ENCODE measurements at places on chromosomes 16 and 17.

DNA sequence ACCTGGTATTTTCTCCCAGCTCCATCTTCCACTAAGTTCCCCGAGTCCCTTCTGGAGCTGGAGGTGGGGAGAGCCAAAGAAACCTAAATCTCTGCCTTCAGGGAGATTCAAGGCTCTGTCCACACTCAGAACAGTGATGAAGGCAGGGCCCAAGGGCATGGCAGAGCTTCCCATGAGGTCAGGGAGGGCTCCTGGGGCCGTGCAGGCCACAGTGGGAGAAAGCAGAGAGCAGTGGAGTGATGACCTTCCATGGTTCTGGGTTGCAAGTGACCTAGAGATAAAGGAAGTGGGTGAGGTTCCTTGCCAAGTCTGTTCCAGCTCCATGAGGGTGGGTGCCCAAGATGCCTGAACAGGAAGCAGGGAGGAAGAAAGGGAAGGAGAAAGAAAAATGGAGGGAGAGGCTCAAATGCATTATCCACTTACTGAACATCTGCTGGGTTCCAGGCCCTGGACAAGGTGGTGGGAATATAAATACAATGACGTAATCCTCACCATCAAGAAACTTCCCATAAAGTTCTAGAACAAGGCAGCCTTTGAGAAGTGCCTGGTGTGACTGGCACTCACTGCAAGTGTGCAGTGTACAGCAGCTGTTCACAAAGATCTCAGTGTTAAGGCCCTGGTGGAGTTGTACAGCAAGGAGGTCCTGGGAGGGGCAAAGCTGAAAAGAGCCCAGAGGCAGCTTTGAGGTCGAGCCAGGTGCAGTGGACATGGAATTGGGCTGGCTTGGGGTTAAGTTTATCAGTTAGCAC lies 13.3 kb downstream of the TBKBP1 start:
- no peak for DNase-seq

GRCh38 chr16:1527836-1528811 lies 5.3 kb upstream of the TMEM204 start:
- no peak for DNase-seq

- DNase-seq: peak; percentile 68
Observed at GRCh38 chr17:2058586-2059546, 4.0 kb downstream of the HIC1 start.

DNA sequence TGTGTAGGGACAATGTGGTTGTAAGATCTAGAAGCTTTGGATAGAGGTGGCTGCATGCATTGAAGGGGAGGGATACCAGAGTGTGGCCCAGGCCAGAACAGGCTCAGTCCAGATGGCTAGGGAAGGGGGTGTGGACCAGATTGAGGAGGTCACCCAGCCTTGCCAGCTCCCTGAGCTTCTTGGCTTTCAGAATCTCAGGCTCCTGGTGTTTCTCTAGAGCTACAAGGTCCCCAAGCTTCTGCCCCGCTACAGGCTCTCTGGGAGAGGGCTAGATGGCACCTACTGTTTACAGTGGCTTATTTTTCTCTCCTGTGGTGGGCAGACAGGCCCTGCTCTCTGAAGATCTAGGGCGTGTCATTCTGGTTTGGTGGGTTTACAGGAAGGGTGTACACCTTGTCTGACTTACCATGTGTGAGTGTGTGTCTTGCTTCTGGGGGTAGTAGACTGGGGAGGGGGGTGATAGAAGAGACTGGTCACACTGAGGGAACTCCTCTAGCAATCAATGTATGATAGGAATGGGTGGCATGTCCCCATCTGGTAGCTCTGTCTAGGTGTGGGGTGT lies 1.1 kb downstream of the RARA start:
- DNase-seq: no peak

GRCh38 chr17:27985306-27985705 lies 57.2 kb upstream of the NLK start:
- DNase-seq: no peak

- no peak for DNase-seq
Observed at GRCh38 chr16:77331802-77332586, 102.8 kb downstream of the ADAMTS18 start.

DNA sequence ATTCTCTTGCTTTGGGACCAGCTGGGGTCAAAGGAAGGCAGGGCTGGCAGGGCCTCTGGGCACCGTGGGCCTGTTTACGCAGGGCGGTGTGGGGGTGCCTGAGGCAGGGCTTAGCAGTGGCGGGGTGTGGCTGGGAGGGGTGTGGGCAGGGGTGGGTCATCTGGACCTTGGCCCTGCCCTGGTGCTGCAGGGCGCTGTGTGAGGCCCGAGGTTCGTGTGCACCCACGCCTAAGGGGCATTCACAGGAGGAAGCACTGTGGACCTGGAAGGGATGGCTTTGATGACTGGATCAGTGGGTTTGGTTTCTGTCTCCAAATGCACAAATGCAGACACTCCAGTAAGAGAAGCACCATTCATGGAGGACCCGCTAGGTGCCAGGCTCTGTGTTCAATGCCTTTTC lies 37.3 kb downstream of the BCO1 start:
- no peak for DNase-seq

DNA sequence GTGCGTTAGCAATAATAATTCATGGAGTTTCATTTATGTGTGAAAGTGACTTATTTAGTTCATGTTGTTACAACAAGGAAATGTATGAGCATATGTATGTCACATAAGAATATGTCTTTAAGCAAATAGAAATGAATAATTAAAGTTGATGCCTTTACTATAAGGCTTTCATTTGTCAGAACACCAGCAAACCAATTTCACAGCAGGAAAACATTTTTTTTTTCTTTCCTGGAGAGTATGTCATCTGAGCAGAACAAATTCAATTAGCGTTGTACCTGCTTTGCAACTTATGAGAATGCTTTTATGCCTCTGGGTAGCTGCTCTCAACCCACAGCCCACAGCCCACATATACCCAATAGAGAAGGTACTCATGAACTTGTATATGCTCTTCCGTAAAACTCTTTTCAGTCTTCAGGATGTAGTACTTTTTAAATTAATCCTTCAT lies 26.3 kb upstream of the APOH start:
- DNase-seq: peak; percentile 10

DNA sequence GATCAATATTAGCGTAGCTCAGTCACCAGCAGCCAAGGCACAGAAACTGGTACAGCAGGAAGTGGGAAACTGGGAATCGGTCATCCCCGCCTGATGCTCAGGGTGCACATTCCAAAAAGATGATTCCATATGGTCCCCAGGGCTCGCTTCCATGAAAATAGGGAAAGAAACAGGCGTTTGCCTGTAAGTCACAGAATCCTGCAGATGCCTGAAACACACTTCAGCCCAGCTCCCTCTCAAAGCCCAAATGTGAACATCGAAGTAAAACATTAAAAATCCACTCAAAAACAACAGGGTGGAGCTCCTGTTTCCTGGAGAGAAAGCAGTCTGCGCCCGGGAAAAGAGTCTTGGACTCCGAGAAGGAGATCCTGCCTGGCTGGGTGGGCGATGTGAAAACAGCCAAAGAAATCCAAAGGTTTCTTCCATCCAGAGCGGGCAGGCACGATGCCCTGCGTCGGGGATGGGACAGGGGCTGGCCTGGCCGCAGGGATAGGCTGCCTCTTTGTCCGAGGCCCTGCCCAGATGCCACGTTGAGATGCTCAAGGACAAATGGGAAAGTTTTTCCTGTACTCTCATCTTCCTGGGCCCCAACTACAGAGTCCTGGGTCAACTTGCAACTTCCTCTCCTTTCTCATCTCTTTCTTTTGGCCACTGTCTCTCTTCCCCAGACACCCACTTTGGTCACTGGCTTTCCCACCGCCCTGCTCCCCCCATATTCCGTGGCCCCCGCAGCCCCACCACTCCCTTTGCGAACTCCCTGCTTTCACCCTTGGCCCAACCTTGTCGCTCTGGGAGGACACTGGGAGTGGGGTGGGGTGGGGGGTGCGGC lies 743 bp downstream of the WIPI1 start:
- no peak for DNase-seq

DNA sequence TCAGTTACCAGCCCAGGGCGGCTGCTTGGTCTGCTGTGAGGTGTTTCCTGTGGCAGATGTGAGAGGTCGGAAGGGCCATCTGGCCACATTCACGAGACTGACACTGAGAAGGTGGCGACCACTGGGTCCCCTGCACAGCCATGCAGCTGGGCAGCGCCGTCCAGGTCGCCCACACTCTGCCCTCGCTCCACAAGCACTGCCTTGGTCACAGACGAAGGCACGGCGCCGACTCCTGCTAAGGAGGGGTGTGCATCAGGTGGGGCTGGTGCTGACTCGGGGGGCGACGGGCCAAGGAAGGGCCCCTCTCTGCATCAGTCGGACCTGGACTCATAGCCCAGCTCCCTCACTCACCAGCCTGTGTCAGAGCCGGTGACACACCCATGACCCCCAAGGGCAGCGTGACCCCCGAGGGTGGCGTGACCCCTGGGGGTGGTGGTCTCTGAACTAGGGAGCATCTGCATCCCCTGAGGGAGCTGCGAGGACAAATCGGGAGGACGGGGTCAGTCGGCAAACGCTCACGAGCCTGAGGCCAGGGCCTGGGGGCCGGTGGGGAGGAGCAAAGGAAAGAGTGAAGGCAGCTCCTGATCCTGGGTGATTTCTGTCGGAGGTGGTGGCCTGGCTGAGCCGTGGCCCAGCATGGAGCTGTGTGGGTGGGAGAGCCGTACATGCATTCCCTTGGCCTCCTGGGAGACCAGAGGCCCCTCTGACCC lies 30.4 kb downstream of the NME3 start:
- DNase-seq: no peak

GRCh38 chr17:20218272-20218671 lies 209.1 kb downstream of the SPECC1 start:
- no peak for DNase-seq

DNA sequence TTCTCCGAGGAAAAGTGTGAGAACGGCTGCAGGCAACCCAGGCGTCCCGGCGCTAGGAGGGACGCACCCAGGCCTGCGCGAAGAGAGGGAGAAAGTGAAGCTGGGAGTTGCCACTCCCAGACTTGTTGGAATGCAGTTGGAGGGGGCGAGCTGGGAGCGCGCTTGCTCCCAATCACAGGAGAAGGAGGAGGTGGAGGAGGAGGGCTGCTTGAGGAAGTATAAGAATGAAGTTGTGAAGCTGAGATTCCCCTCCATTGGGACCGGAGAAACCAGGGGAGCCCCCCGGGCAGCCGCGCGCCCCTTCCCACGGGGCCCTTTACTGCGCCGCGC lies at the start of gene ERBB2:
TSS of gene ERBB2 (plus strand) at position 247 of the 330 bp plus-strand sequence. CDS start 175 bp downstream, outside the sequence.
- DNase-seq: no peak

DNA sequence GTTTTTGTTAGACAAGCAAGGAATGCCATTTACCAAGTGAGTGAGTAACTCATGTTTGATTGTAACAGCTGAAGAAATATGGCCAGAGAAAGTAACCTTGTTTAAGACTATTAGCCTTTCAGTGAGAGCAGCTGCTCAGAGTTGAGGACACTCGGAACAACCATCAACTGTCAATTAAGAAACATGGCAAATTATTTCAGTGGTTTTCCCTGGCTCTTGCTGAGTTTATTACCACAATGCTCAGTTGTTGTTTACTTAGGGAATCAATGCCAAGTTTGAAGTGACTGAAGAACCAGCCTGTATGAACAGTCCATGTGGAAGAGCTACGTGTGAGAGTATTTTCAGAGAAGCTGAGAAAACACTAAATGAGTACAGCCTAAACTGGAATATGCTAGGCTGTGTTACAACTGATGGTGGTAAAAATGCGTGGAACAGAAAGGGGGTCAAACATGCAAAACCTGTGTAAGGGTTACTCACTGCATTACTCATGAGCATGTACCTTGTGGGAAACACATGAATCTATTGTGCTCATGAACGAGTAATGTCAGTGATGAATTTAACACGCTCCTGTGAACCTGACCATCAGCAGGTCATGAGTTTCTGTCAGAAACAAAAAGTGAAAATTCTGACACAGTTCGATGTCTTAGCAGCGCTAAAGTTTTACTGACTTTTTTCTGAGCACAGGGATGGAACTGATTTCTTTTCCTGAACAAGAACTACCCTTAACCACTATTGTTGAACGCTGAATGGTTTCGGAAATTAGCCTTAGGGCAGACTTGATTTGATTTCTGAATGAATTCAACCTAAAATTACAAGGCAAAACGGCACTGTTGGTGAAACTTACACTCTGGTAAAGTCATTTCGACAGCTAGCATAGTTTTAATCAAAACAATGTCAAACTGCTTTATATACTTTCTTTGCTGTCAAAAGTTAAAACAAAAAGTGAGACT lies 33.5 kb downstream of the GNA13 start:
- DNase-seq: no peak

DNA sequence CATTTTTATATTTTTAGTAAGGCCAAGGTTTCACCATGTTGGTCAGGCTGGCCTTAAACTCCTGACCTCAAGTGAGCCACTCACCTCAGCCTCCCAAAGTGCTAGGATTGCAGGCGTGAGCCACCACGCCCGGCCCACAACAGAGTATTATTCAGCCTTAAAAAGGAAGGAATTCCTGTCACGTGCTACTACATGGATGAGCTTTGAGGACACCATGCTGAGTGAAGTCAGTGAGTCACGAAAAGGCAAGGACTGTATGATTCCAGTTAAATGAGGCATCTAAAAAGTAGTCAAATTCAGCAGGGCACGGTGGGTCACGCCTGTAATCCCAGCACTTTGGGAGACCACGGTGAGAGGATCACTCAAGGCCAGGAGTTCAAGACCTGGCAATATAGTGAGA lies 9.7 kb downstream of the CSF3 start:
- DNase-seq: no peak

DNA sequence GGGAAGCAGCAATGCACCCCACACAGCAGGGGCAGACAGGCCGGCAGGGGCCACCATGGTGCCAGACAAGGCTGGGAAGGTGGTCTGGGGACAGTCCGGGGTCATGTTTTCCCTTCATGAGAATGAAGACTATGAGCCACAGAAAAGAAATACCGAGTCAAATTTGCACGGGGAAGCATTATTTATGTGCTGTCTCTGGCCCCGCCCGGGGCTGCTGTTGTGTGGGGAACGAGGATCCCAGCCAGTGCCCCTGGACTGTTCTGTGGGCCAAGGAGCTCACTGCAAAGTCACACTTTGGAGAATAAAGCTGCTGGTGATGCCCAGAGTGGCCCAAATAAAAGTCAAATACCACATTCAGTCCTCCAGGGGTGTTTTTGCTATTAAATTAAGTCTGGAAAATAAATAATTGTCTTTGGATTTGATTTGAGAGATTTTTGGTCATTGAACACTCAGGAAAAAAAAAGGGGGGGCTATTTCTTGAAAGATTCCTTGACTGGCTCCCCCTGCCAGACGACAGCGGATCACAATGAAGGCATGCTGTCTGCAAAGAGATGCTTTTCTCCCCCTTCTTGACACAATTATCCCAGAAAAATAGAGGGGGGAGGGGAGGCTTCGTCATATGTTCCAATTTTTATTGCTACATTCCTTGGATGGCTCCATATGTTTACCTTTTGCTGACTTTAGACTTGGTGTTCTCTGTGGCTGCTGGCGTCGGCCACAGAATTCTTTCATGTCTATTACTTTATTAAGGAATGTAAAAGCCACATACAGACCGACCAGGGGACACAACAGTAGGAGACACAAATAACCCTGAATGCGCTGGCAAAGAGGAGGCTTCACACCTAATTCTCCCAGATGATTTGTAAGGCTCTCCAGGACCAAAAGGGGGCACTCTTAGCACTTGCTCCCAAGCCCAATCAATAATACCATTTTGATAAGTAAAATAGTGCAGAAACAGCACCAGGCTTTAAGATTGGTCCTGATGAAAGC lies 27.1 kb upstream of the ANKFN1 start:
- no peak for DNase-seq

Measured in CD4-positive, alpha-beta T cell treated with Interleukin-12 subunit alpha and Interleukin-12 subunit beta, for 1 hour (primary cell).